H9 (cell line): ENCODE measurements at places on chromosomes 1 and 21.

DNA sequence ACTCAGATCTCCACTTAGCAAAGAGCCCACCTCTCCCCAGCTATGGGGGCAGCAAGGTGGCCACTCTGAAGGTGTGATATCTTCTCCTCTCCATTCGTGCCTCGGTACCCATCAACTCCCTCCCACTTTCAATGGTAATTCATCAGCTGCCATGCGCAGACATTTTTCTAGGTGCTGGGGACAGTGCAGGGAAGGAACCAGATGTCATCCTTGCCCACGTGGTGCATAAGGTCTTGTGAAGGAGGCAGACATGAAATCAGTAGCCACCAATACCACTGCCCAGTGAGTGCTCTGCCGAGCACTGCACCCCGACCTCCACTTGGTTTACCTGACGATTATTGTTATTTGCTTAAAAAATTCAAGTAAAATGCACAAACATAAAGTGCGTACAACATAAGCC, 76.3 kb upstream of the CSF3R start:
- no peaks in the 10 kb centered on the region for H3K27me3 ChIP-seq
- no peaks in the 10 kb centered on the region for H3K4me1 ChIP-seq
- H3K36me3 ChIP-seq, result no peaks in the 10 kb centered on the region
- DNase-seq, result peak; percentile 17
- H3K4me3 ChIP-seq, result no peak overlapping the region

DNA sequence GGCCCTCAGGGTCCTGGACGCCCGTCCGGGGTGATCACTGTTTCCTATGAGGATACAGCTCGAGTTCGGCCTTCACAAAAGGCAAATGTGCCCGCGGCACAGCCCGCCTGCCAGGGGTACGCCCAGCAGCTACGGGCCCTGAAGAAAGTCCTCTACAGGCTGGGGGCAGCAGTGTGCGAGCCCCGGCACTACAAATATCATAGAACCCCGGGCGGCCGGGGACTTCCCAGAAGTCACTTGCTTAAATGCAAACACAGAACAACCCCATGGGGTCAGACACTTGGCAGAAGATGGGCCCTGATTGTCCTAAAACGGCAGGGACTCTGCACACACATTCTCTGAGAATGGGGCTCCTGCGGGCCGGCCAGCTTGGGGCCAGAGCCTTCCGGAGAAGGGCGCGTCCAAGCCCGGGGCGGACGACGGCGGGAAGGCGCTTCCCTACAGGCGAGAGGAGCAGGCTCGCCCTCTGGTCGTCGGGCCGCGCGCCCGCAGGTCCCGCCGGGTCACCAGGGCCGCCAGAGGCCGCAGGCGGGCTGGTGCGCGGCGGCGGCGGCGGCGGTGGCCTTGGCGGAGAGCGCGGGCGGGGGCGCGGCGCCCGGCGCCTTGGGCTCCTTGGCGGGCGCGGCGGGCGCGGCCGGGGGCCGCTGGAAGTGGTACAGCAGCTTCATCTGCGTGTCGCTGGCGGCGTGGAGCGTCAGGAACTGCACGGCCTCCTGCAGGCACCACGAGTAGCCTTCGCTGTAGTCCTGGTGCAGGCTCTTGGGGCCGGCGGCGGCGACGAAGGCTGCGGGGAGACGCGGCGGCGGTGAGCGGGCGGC, 888 bp downstream of the HES5 start:
- H3K4me1 ChIP-seq, result no peaks in the 10 kb centered on the region; the same call in 1 of the 2 replicates
- peak; percentile 73 for DNase-seq
- peak overlapping the region; percentile 74 for H3K4me3 ChIP-seq
- H3K36me3 ChIP-seq, result peaks cover 4% of the 10 kb centered on the region; the same call in 1 of the 2 replicates

- no peak overlapping the region for H3K4me3 ChIP-seq
- peaks cover 2% of the 10 kb centered on the region; the same call in 1 of the 3 replicates for H3K36me3 ChIP-seq
- H3K4me1 ChIP-seq, result no peaks in the 10 kb centered on the region
- no peak for DNase-seq
These were observed 1.2 kb upstream of the FAM43B start for GRCh38 chr1:20551161-20551560.

DNA sequence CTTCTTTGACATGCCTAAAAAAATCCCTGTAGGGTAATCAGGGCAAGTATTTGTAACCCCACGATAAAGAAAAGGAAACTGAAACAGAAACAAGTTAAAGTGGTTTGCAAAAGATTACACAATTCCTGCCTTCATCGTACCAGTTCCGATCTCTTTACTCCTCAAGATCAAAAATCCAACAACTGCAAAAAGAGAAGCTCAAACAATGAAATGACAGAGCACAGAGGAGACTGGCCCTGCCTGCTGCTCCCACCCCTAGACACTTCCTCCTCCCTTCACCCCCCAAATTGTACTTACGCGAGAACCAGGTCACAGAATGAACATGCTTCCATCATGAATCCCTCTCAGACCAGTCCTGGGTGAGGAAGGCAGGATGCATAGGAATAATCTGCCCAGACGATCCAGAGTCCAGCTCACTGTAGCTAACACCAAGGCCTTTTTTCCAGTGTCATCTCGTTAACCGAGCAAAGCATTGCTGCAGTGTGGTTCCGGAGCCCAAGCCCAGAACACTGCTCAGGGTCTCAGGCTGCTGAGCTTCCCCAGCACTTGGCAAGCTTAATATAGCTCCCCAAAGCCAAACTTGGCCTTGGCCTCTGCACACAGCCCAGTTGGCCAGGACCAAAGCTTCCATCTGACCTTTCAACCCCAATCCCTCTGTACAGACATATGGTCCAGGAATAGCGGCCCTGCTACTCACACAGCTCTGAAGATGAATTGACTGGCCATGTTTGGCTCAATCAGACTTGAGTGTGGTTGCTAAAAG, 20.3 kb downstream of the RXRG start:
- H3K36me3 ChIP-seq, result no peaks in the 10 kb centered on the region
- no peak overlapping the region for H3K27ac ChIP-seq
- no peak for DNase-seq
- H3K4me3 ChIP-seq, result no peak overlapping the region
- H3K4me1 ChIP-seq, result no peaks in the 10 kb centered on the region
- H3K27me3 ChIP-seq, result no peaks in the 10 kb centered on the region

- DNase-seq, result no peak
- H3K4me1 ChIP-seq, result no peaks in the 10 kb centered on the region; the same call in 1 of the 2 replicates
- no peak overlapping the region for H3K27ac ChIP-seq
- H3K4me3 ChIP-seq, result no peak overlapping the region
These were observed 7.4 kb upstream of the SVBP start for GRCh38 chr1:42824481-42825035.

- no peaks in the 10 kb centered on the region; the same call in 2 of the 3 replicates for H3K36me3 ChIP-seq
- no peak overlapping the region for H3K4me3 ChIP-seq
- H3K4me1 ChIP-seq, result no peaks in the 10 kb centered on the region
- DNase-seq, result no peak
These were observed 9.2 kb upstream of the ITPKB start for GRCh38 chr1:226748306-226748705.
